ENCODE measurements at places on chromosomes 16 and 17.

GRCh38 chr17:7262192-7262934, at the start of gene CLDN7:
CLDN7 (minus strand) TSS chr17:7262478; CDS start chr17:7262043, 435 bp downstream.
- DNase-seq, result no peak

GRCh38 chr17:32502710-32503109, 15.9 kb downstream of the CDK5R1 start:
- DNase-seq, result no peak

GRCh38 chr17:43713494-43714162, 45.0 kb downstream of the SOST start:
- no peak for DNase-seq

- DNase-seq, result no peak
Measured at GRCh38 chr16:75527825-75528299, 8.0 kb downstream of the CHST5 start.

DNA sequence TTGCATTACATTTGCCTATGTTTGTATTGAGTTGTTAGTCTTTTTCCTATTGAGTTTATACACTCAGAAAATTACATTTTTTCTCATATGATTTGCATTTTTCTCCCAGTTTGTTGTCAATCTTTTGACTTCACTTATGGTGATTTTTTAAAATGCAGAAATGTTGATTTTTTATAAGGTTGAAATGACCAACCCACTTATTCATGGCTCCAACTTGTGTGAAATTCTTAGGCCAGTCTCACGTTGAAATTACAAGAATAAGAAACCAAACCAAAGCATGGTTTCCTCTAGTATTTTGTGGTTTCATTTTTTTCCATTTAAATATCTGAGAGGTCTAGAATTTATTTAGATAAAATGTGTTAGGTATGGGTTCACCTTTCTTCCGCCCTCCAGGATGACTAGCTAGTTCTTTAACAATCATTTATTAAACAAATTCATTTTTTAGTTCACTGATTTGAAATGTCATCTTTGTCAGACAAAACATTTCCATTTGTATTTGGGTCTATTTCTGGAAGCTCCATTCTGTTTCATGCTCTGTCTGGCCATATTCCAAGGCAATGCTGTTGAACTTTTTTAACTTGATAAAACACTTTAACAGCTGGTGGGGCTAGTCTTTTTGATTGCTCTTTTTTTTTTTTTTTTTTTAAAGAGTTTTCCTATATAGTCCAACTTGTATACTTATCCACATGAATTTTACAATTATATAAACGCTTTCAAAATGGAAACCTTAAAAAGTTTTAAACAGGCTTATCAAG, 40.0 kb downstream of the FAM20A start:
- DNase-seq, result no peak

DNA sequence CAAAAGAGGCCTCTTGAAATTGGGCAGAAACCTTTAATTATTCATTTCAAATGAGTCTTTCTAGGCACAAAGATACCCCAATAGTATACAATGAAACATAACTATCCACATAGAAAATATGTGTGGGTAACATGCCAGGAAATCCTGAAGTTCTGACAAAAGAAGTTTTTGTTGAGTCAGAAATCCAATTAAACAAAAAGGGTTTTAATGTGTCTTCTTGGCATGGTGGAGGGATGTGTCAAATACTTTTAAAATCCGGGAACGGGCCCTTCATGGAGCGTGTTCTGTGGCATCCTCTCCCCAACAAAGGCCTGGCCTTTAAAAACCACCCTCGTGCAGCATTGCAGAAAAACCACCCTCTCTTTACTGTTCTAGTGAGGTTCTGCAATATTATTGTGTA, 14.2 kb downstream of the CDRT4 start:
- DNase-seq, result no peak

DNA sequence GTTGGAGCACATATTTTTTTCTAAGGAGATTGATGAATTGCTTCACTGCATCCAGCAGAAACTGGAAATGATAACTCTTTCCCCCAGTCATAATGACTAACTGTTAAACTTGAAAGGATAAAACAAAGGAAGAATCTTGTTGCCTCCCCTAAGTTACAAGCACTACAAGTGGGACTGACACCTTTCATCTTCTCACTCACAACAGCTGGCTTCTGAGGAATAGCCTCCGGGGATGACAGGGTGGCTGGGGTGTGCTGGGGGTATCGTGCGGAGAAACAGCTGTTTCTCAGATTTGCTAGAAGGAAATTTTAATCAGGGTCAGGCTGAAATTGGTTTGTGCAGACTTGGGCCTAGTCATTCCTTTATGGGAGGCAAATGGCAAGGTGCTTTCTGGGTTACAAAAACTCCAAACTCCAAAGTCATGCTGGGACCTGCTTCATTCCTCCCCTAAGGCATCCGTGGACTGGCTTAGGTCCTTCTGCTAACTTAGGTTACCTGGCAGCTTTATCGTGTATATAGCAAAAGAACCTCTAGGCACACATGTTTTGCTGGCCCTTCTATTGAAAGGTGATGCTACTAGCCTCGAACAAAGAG, 557.2 kb downstream of the TOX3 start:
- no peak for DNase-seq

DNA sequence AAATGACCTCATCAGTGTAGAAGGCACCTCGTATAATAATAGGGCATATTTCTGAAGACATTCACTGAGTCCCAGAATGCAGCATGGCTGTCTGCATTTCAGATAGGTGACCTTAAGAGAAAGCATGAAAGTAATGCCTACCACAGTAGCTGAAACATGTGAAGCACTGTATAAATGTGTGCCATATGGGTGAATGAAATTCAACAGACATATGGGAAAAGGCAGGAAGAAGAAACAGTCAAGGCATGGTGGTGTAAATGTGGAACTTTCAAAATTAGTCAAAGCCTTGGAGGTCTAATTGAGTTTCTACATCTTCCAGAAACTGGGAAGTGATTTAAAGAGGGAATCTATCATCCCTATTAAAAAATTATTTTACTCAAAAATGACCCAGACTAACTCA, 698.2 kb upstream of the GOT2 start:
- no peak for DNase-seq

DNA sequence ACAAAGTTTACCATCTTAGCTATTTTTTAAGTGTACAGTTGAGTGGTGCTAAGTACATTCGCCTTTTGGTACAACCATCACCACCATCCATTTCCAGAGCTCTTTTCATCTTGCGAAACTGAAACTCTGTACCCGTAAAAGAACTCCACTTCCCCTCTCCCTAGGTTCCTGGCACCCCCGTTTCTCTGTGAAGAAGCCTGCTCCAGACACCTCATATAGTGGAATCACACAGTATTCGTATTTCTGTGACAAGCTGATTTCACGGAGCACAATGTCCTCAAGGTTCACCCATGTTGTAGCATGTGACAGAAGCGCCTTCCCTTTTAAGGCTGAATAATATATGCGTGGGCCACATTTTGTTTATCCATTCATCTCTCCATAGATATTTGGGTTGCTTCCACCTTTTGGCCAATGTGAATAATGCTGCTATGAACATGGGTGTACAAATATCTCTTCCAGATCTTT, 54.2 kb upstream of the MAP3K14 start:
- DNase-seq, result no peak

- DNase-seq, result no peak
Measured at GRCh38 chr16:65672960-65673359, 551.1 kb upstream of the CDH11 start.

DNA sequence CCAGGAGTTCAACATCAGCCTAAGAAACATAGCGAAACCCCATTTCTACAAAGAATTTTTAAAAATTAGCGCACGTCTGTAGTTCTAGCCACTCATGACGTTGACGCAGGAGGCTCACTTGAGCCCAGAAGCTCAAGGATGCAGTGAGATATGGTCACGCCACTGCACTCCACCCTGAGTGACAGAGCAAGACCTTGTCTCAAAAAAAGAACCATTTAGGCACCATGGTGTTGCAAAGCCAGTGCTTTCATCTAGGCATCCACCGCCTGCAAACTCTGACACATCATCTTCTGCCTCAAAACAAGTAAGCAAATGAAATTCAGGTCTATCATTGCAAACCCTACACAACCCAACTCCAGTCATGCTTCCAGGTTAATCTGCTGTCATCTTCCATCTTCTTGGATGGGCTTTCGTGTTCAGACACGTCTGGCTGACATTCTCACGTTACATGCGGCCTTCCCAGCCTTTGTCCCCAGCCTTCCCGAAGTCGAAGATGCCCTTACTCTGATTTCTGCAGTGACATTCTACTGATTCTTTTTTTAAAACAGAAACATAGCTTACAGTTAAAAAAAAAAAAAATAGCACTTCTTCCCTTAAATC, 8.9 kb downstream of the ANKRD11 start:
- no peak for DNase-seq

DNA sequence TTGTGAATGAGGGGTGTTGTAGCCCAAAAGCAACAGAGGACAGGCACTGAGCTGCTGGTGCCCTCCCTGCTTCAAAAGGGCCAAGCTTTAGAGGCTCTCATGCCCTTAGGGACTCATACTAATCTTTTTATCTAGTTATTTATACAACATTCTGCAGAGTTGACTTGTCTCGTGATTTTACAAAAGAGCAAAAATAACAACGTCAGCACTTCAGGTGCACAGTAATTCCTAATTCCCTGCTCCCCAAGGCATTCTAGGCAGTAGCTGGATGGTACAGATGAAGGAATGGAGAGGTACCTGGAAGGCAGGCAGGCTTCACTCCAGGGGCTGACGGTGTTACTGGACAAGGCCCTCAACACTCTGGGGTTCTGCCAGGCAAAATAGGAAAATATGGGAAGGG, 406.7 kb upstream of the CCL2 start:
- no peak for DNase-seq

GRCh38 chr16:4101421-4102219, 14.6 kb downstream of the ADCY9 start:
- DNase-seq, result no peak

DNA sequence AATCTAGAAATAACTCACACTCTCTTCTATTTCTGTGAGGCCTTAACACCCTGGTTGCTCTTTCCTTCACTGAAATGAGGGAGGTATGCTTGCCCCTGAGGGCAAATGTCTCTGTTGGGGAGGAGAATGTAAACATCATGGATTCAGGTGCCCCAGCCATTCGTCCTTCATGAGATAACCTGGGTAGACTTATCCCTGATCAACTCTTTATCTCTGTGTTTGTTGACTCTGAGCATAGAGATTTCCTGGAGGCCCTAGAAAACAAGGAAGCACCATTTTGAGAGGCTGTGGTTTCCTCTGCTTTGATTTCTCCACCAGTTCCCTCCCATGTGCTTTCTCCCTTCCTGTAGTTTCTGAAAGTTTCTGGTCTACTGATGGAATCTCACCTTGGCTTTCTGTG, 77.3 kb downstream of the PHKB start:
- DNase-seq, result no peak

DNA sequence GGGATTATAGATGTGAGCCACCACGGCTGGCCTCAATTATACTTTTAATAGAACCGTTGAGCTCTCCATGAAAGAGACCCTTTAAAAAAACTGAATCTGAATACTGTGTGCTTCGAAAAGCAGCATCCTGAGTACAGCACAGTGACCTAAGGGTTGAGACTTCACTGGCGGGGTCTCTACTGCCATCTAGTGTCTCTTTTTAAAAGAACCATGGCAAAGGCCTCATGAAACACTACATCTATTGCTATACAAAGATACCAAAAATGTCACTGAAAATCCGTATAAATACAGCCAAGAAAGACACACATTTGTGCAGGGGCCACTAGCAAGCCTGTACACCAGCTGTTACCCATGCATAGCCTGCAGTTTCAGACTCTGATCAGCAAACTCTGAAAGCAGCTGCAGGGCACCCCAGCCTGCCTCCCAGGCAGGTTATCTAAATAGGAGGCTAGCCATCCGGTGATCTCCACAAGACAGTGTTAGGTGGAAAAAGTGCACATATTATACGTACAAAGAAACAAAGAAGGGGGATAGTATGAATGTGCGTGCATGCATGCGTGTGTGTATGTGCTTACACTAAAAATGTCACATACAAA, 35.3 kb downstream of the NPLOC4 start:
- DNase-seq, result no peak

DNA sequence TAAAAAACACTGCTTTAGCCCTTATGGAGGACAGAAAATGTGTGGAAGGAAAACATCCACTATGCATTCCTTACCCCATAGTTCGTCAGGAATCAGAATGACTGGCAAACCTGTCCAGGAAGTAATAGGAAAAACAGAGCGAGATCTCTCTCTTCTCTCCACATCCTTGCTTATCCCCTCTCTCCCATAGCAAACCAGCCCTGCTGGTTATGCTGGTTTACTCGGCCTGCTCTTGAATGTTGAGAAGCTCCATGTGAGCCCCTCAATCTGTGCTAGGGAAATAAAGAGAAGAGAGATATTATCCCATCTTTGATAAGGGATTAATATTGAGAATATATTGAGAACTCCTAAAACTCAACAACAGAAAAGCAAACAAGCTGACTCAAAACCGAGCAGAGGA, 402.8 kb upstream of the RBFOX1 start:
- DNase-seq, result no peak

- DNase-seq, result no peak
Measured at GRCh38 chr16:88390735-88391134, 8.0 kb downstream of the ZNF469 start.

DNA sequence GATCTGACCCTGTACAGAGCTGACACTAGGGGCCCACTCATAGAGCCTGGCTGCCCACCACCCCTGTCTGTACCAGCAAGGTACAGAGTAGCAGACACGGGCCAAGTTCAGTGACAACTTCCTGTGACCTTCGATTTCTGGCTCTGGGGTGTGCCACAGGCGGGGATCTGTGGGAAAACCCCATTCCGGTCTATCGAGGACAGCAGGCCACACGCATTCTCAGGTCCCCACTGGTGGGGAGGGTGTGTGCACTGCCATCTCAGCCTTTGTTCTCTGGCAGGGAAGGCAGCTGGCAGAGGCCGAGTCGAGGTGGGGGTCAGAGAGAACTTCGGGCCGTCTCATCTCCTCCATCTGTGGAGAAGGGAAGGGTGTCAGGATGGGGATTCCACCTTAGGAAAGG, 10.0 kb downstream of the NLE1 start:
- DNase-seq, result no peak

- DNase-seq, result no peak
Measured at GRCh38 chr17:15240644-15241043, 24.5 kb downstream of the PMP22 start.

GRCh38 chr17:30388321-30389179, 9.8 kb downstream of the CPD start:
- DNase-seq, result no peak

GRCh38 chr17:6668727-6669425, 17.3 kb downstream of the C17orf100 start:
- DNase-seq, result no peak

GRCh38 chr17:32516450-32516849, 29.7 kb downstream of the CDK5R1 start:
- no peak for DNase-seq

DNA sequence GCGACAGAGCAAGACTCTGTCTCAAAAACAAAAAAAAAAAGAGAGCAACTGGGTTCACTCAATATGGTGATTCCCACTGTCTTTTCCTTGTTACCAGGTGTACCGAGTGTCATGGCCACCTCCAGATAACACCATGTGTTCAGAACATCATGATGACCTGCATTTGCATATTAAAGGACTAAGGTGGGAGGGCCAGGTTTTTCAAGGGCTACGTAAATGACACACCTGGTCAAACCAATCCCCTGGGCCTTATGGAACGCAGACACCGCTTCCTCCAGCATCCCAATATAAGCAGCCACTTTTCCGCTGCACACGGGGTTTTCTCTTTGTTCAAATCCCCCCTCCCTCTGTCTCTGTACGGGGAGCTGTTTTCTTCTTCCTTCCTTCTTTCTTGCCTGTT, 29.3 kb downstream of the WSCD1 start:
- no peak for DNase-seq

All from activated naive CD4-positive, alpha-beta T cell (primary cell).